Activated naive CD4-positive, alpha-beta T cell treated with anti-CD3 and anti-CD28 coated beads, Interleukin-2, amount 50 U/mL, for 16 hours (primary cell): ENCODE measurements at places on chromosomes 4 and X.
A peak's percentile ranks its signal among the peaks of the same experiment; 100 is the strongest.

- DNase-seq: no peak
Observed at GRCh38 chr4:152087335-152087734, 326.5 kb upstream of the GATB start.

DNA sequence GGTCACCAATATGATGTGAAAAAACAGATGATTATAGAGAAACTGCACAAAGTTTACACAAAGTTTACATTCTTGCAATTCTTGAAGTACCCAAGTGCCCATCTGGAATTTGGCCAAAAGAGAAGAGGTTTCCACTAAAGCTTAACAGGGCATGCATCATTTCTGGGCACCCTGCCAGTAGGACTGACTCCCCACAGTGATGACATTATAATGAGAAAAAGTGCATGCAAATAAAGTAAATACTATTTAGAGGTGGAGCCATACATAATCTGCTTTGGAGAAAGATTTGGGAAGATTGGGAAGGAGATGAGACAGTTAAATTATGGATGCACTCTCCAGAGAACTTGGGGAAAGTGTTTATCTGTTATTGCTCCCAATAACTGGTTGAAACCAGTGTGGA lies 93.7 kb upstream of the TRPC3 start:
- no peak for DNase-seq

DNA sequence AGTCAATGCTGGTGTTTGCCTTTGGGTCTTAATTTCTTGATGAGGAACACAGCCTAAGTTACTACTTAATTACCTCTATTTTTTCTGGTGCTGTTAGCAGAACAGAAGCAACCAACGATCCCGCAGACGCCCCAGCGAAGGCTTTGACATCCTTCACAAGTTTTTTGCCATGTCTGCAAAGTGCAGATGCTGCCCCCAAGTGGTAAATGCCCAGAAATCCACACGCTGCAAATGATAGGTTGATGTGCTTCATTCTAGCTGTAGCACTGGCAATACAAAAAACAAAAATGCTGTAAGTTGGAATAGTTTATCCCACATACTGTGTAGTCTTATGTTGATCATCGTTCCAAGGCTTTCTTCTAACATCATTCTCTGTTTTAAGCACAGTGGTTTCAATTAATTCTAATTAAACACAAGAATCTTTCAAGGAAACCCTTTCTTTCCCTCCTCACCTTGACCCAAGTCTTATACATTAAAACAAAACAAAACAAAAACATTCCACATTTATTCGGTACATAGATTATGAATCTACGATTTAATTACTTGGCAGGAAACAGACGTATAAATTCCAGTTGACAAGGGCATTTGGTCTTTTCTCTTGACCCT lies 1.2 kb downstream of the PNPLA4 start:
- peak; percentile 55 for DNase-seq

- DNase-seq: no peak
Observed at GRCh38 chr4:112431158-112431557, 84.8 kb downstream of the NEUROG2 start.

DNA sequence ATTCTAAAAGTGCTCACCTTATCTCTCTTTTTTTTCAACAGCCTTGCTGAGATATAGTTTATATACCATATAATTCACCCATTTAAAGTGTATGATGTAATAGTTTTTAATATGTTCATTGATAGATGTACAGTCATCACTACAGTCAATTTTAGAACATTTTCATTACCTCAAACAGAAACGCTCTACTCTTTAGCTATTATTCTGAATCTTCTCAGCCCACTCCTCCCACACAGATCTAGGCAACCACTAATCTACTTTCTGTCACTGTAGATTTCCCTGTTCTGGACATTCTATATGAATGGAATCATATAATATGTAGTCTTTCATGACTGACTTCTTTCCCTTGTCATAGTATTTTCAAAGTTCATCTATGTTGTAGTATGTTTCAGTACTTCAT lies 22.6 kb downstream of the MND1 start:
- no peak for DNase-seq

DNA sequence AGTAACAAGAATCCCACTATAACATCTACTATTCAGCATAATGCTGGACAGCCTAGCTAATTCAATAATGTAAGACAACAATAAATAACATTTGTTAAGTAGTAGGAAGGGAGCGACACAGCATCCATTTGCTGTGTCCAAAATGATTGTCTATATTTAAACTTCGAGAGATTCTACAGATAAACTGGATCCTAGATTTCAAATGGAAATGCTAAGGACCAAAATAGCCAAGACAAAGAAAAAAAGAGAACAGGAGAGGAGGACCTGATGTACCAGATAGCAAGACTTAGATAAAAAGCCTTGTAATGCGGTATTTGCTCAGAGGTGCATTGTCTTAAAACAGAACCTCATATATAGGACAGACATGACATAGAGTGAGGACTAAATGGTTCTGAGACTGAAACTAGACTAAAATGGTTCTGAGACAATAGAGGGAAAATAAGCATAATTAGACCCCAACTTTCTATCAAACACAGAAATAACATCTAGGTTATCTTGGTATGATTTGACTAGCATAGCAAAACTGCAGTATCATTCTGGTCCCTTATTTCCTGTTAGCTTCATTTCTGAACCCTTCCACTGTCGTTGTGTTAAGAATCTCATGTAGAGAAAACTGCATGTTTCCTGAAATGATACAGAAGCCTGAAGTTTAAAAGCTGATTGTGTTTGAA lies 3.8 kb downstream of the HPGDS start:
- no peak for DNase-seq

DNA sequence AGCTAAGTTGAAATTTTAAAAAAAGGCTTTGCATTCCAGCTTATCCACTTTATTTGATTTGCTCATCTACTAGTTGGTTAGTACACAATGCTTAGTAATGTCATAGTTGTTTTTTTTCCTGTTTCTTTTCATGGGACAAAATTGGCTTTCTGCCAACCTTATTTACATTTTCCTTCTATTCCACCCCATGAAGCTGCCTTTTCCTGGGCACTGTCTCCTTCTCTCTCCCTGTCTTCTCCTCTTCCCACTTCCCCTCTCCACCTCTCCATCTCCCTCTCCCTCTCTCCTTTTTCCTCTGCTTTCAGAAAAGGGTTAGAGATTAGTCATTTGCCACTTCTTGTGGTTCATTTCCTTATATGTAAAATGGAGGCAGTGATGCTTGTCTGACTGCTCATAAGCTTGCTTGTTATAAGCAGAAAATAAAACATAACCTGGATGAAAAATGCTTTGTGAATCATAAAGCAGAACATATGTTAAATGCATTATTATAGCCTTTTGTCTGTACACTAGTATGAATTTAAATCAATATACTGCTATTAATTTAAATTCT lies 181.9 kb downstream of the CEP135 start:
- DNase-seq: no peak

DNA sequence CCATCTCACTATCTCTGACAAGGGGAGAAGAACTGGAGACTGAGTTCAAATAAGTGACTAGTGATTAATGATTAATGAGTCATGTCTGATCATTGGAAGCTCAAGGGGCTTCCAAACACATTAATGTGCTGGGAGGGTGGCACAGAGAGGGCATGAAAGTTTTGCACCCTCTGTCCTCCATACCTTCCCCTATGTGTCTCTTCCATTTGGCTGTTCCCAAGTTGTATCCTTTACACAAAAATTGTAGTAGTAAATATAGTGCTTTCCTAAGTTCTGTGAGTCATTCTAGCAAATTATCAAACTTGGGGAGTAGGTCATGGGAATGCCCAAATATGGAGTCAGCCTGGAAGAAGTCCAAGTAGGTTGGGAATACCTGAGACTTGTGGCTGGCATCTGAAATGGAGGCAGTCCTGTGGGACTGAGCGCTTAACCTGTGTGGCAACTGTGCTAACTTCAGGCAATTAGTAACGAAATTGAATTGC lies 4.1 kb upstream of the FAM200B start:
- DNase-seq: no peak

- peak; percentile 23 for DNase-seq
Observed at GRCh38 chr4:121950680-121951520, 960 bp downstream of the TRPC3 start.

GRCh38 chr4:107666134-107666533 lies 53.9 kb downstream of the PAPSS1 start:
- DNase-seq: no peak

- no peak for DNase-seq
Observed at GRCh38 chrX:13131396-13132137, 87.1 kb upstream of the FAM9C start.

GRCh38 chr4:11072999-11073398 lies 355.7 kb downstream of the HS3ST1 start:
- no peak for DNase-seq

GRCh38 chr4:24831637-24832036 lies 36.3 kb downstream of the SOD3 start:
- DNase-seq: no peak

DNA sequence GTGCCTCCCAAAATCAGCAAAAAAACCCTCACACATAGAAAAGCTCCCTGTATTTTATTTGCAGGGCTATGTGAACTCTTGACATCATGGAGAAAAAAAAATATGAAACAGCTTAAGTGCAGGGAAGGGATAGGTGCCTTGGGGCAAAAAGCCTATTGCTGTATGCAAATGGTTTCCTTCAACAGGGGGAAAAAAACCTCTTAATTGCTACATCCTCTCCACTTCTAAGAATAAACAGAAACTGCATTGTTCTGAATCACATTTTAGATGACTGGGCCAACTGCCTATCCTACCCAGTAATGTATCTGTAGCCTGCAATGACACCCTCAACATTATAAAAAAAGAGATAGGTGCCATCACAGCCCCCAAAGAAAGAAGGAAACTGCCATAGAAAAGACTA lies 229.4 kb upstream of the GALNTL6 start:
- no peak for DNase-seq

DNA sequence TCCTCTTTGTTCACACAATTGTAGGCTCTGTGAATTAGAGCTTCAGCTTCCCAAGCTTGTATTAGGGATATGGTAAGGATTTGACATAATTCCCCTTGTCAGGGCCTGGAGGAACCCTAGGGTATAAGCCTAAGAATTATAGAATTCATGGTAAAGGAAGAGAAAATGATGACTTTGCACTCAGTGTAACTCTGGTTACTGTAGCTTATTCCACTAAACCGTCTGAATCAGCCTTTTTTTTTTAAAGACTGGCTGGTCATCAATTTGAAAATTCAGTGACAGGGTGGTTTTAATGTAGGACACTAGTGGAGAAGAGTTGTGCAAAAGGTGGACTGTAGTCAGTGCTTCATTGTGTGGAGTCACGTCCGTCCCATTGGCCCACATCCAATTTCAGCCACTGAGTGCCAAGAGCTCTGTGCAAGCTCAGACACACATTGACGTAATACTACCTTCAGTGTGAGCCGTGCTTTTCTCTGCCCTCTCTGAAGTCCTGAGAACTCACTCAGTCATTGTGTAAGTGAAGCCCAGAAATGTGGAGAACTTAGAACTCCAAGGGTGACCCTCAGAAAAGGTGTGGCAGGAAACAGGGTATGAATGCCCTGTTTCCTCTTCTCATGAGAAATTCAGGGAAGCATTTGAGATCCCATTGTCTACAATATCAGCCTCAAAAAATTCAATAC lies 449.8 kb downstream of the C4orf33 start:
- no peak for DNase-seq

DNA sequence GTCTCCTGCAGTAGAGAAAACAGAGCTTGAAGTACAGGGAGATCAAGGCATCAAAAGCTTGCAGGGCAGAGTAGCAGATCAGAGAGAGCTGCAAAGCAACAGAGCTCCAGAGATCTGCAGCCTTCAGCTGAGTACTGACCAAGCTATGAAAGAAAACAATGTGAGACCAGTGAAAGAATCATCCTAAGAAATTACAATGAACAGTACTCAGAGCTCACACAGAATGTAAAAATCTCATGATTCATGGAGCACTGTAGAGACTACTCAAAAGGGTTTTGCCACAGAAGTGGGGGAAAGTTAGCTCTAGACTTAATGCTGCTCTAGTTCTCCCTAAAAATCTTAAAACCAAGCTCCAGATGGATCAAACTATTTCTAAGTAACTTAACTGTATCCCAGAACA lies 80.0 kb upstream of the MAB21L2 start:
- no peak for DNase-seq

GRCh38 chrX:150504397-150505182 lies 63.8 kb upstream of the MTM1 start:
- no peak for DNase-seq

- DNase-seq: peak; percentile 31
Observed at GRCh38 chr4:98446499-98447375, 185.6 kb downstream of the RAP1GDS1 start.

- no peak for DNase-seq
Observed at GRCh38 chr4:148216866-148217814, 225.1 kb downstream of the NR3C2 start.

- no peak for DNase-seq
Observed at GRCh38 chr4:168655182-168655581, 158.3 kb downstream of the PALLD start.

- no peak for DNase-seq
Observed at GRCh38 chr4:158121161-158121579, 51.7 kb downstream of the GASK1B start.
